ENCODE measurements at places on chromosomes 3 and 15.
A peak's percentile ranks its signal among the peaks of the same experiment; 100 is the strongest.

DNA sequence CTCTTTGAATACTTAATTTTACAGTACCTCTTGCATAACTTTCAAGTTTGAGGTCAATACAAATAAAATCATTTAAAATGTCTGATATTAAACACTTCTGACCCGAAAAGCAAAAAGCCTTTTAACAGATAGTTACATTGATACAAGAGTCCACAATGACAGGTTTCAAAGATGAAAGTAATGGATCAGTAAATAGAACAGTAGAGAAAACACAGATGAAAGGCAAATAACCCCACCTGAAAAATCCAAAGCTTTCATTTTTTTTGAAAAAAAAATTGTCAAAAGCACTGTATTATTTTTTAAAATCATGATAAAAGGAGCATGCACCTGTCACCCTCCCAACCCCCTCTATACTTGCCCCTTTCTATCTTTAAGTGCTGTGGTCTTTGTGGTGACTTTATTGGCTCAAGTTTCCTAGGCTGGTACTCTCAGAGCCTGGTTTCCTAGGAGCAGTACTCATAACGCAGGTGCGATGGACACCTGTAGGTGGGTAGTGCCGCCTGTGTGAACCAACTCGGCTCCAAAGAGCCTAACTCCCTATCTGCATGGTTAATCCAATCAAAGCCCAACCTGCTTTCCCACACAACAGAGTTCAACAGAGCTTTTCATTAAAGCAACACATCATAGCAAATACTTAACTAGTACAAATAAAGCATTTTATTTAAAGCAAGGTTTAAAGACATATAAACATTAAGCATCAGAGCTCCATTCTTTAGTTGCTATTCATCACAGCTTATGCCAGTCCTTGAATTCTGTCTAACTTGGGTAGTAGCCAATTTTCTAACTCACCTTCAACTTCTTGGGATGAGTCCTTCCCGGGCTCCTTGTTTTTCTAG lies 32.2 kb downstream of the LIPC start:
- DNase-seq, result no peak

GRCh38 chr3:183489455-183490210 lies 61.2 kb upstream of the MCF2L2 start:
- DNase-seq, result peak; percentile 41

DNA sequence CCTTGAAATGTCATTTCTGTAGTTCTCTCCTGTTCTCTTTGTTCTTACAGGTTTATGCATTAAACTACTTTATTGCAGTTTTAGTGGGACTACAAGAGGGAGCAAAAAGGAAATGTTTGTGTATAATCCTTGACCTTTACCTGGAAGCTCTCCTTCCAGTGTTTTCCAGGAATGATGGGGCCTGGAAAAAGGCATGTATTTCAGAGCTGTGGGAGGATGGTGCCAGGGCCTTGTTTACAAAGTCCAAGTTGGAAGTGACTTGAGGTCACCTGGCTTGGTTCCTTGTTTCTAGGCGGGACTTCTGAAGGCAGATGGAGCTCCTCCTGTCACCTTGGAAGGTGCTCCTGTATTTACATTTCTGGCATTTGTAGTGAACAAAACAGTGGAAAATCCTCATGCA lies 15.1 kb downstream of the ACVR2B start:
- no peak for DNase-seq

GRCh38 chr3:108150200-108150599 lies 59.4 kb upstream of the CD47 start:
- DNase-seq, result no peak

DNA sequence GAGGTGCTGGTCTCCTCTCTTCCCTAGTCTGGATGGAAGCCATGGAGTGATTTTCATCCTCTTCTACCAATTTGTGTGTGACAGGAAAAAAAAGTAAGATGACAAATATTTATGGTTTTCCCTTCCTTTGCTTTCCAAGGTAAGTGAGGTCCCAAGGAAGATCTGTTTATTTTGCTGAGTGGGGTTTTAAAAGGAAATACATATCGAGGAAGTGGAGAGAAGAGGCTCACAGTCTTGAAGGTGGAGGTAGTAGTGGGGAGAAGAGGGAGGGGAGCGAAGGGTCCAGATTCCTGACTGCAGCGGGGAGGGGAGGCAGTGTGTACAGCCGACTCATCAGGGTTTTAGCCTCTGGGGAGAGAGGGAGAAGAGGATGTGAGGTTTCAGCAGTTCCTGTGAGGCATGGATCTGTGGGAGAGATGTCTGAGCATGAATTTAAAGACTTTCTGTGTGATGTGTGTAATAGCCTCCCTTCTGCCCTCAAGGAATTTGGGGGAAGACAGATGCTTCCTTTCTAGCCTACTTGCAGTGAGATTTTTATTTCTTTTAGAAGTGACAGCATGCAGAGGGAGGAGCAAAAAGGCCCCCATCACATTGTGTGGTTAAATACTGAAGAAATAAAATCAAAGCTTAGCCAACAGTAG lies 272.4 kb downstream of the THRB start:
- peak; percentile 73 for DNase-seq

- DNase-seq, result no peak
Measured at GRCh38 chr15:31550211-31550977, 223.8 kb downstream of the KLF13 start.

GRCh38 chr3:118778201-118778600 lies 256.4 kb downstream of the IGSF11 start:
- DNase-seq, result no peak

GRCh38 chr15:74127954-74128784 lies 2.2 kb upstream of the ISLR2 start:
- no peak for DNase-seq

GRCh38 chr3:55947406-55947805 lies 460.3 kb upstream of the WNT5A start:
- DNase-seq, result no peak

DNA sequence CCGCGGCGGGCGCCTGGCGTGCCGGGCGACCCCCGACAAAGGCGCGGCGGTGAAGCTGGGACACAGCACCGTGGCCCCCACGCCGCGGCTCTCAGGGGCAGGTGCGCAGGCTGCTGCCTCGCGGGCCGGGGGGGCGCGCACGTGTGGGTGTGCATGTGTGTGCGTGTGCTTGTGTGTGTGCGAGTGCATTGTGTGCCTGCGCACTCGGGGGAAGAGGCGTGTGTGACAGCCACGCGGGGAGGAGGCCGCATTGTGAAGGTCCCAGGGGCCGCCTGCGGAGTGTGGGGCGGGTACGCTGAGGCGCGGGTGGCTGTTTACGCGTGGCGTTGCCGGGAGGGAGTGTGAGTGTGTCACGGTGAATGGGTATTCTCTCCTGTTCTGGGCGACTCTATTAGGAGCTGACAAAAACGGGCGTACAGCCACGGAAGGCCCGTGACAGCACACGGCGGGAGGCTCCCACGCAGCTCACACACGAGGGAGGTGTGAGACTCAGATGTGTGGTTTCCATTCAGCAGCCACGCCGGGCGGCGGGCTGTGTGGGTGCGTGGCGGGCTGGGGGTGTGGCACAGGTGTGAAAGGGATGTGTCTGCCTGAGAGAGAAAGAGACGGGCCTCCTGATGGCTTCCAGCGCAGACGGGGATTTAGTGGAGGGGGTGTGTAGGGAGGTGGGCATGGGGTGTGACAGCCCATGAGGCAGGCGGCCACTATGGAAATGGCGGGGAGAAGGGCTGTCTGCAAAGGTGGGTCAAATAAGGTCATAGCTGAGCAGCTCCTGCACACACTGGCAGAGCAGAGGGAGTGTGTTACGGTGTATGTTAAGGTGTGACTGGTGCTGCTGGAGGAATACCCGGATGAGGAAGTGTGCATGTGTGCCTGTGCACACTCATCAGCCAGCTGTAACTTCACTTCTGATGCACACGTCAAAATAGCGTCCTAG lies 750 bp downstream of the PODXL2 start:
- DNase-seq, result no peak

- DNase-seq, result no peak
Measured at GRCh38 chr15:22917556-22917955, 62.6 kb downstream of the CYFIP1 start.

DNA sequence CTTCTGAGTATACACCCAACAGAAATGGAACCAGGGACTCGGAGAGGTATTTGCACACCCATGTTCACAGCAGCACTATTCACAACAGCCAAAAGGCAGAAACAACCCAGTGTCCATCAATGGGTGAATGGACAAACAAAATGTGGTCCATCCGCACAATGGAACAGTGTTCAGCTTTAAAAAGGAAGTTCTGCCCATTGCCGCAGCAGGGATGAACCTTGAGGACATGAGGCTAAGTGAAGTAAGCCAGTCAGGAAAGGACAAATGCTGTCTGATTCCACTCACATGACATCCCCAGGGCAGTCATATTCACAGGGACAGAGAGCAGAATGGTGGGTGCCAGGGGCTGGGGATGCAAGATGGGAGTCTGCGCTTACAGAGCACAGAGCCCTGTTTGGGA lies 7.5 kb downstream of the IQSEC1 start:
- DNase-seq, result no peak

- no peak for DNase-seq
Measured at GRCh38 chr3:128397484-128397883, 69.2 kb downstream of the DNAJB8 start.

DNA sequence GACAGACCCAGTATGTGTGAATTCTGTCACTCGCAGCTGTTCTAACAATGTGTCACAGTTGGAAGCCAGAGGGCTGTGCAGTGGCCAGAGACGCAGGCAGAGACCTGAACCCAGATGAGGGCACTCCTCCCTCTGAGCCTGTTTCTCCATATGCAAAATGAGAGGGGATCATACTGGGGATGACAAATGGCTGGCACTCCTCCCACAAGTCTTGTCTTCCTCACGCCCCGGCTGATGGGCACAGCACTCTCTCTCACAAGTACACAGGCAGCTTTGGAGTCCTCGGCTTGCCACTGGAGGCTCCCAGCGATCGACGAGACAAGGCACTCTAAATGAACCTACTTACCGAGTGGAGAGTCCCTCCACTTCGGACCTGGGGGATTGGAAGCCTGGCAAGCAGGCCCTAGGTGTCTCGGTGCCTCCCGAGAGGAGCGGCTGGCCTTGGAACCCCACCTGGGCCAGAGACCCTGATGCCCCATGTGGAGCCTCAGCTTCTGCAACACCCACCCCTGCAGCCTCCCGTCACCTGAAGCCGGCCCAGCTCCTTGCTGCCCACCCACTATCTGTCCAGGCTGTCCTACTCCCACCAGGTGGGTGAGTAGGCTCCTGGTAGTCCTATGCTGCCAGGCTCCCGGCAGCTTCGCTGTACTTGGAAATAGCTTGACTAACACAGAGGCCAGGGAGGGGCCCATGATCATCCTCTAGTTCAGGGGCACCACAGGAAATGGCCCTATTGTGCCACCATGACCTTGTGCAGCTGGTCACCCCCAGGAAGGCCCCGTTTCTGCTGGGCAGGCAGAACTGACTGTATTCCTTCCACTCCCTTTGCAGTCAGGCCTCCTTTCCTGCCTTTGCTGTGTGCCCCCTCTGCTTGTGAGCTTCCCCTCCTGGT lies 65.0 kb upstream of the IQSEC1 start:
- DNase-seq, result no peak

DNA sequence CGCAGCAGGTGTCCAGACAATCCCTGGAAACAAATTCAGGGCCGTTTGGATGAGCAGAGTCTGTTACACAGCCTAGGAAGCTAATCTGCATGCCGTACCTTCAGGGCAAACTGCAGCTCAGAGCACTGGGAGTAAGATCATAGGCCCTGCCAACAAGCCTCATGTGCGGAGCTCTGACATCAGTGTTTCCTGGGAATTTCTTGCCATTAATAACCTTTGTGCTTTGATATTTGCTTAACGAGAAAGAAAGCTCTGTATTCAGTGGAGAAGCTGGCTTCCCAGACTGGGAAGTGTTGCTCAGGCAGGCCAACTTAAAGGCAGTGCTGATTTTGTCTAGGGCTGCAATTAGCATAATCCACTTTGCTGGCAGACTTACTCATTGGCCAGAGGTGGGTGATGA lies 116.1 kb upstream of the KLHL25 start:
- no peak for DNase-seq

- DNase-seq, result peak; percentile 72
Measured at GRCh38 chr15:27241943-27242342, 271.0 kb downstream of the GABRG3 start.

DNA sequence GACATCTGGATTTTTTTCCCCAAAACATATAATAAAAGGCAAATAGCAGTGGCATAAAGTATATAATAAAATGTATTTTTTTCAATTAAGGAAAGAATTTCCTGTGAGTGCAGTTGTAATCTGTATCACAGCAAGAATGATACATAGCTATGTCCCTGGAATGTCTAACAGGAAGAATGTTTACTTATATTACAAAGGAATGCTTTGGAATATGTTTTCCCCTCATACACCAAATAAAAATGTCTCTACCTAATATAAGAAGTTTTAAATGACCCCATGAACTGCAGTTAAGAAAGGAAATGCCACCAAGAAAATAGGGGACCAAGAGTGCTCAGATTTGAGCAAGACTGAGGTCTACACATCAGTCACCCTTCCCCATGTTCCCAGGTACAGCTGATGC lies 38.0 kb upstream of the ATP11B start:
- DNase-seq, result peak; percentile 63

DNA sequence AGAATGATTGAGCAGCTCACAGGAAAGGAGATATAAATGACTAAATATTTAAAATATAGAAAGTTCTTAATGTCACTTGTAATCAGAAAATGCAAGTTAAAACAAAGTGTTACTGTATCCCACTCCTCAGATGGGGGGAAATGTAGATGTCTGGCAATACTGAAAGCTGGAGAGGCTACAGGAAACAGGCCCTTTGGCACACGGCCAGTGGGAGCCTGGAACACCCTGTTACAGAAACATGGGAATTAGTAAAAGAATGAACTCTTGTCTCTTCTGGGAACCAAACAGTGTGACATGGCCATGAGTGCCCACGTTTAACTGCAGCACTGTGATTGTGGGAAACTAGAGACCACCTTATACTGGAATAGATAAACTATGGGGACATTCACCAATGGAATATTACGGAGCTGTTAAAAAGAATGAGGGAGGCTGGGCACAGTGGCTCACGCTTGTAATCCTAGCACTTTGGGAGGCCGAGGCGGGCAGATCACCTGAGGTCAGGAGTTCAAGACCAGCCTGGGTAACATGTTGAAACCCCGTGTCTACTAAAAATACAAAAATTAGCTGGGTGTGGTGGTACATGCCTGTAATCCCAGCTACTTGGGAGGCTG lies 50.2 kb downstream of the CDCP1 start:
- no peak for DNase-seq

DNA sequence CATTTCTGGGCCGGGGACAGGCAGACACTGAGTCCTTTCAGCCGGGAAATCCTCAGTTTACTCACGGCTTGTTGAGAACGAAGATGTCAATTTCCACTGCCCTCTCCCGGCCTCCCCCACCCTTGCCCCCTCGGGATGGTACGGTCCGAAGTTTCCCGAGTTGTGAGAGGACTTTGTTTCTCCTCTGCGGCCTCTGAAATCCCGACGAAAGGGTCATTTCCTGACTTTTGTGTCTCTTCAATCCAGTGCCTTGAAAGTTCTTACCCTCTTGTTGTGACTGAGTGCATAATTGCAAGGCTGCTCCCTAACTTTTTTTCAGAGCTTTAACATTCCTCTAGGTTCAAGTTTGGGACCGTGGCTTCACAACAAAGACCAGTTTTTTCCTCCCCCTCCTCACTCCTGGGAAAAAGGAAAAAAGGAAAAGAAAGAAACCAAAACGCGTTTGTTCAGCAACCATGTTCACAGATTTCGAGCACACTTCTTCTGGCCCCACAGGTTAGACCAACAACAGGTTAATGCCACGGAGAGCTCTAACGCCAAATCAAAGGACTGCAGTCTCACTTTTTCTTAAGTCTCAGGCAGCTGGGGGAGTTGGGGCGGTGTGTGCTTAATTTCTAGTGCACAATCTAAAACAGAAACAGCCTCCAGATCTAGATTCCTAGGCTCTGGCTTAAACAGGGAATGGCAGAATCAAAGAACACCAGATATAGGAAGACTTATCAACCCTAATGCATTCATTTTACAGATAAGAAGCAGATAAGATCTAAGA lies 138.9 kb downstream of the TMCO5A start:
- no peak for DNase-seq

- DNase-seq, result peak; percentile 55
Measured at GRCh38 chr15:34366271-34367065, 528 bp downstream of the LPCAT4 start.
